ENCODE measurements at places on chromosomes 5 and 9.
A peak's percentile ranks its signal among the peaks of the same experiment; 100 is the strongest.

- peak; percentile 30 for DNase-seq
Measured at GRCh38 chr5:173968154-173968797, 20.7 kb upstream of the C5orf47 start.

DNA sequence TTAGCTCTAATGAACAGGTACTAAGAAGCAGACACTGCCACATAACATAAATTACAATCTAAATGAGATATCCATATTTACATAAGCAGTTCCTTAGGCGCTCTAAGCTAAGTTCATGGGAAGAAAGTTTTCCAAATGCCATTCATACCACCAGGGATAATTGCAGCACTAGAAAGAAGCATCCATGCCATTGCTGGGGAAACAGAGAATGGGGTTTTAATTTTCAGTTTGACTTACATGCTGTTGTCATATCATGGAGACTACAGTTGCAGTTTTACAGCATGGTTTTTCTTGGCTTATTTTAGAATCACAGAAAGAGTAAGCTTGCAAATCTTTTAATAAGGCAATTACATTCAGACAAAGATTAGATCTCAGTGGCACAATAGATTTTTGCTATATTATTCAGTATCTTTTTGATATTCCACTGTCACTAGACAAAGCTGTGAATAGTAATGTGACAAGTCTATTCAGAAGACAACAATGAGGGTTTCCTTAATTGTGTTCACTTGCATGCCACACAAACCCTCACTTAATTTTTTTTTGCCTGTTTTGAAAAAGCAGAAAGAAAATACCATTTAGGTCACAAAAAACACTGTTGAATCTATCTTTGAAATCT, 108.4 kb upstream of the ELAVL2 start:
- DNase-seq, result no peak

- no peak for DNase-seq
Measured at GRCh38 chr5:58800356-58800755, 217.5 kb downstream of the RAB3C start.

GRCh38 chr9:11128156-11128555, 515.4 kb upstream of the PTPRD start:
- no peak for DNase-seq

GRCh38 chr5:134223406-134224248, 2.2 kb downstream of the PPP2CA start:
- DNase-seq, result no peak

DNA sequence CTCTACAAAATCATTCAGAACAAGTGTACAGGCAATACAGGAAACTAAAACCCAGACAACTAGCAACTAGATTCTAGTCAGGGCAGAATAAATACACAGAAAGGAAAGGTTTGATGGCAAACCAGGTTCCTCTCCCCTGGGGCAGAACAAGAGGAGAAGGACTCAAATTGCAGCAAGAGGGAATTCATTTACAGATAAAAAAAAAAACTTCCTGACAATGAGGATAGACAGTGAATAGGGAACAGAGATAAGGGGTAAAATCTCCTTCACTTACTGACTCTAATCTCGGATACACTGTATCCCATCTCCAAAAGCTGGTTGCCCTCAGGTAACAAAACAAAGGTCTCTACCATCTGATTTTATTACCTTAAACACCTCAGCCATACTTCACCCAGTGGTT, 244.0 kb downstream of the SEC61B start:
- DNase-seq, result no peak

- DNase-seq, result no peak
Measured at GRCh38 chr9:78788101-78788500, 491.2 kb downstream of the PSAT1 start.

GRCh38 chr9:93126825-93127368, 7.2 kb downstream of the NINJ1 start:
- DNase-seq, result peak; percentile 75

- no peak for DNase-seq
Measured at GRCh38 chr5:146111409-146111808, 6.0 kb upstream of the PLAC8L1 start.

DNA sequence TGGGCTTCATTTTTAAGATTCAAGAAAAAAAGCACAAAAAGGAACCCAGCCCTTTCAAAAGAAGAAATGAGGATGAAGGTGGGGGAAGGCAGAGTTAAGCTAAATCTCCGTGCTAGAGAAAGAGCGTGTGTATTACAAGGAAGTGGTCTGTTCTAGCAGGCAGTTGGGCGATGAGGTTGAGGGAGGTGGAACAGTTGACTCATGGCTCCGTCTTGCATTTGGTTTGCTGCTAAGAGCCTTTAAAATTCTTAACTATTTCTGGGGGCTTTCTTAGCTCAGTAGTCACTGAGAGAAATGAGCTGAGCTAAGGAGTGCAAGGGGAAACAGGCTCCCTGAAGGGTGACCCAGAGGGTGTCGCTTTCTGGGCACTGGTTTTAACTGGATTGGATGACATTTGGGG, 117.4 kb downstream of the GCNT1 start:
- DNase-seq, result peak; percentile 53

- DNase-seq, result no peak
Measured at GRCh38 chr9:3960661-3961144, 339.2 kb downstream of the GLIS3 start.

- DNase-seq, result no peak
Measured at GRCh38 chr5:10400411-10400810, 41.3 kb upstream of the ROPN1L start.

DNA sequence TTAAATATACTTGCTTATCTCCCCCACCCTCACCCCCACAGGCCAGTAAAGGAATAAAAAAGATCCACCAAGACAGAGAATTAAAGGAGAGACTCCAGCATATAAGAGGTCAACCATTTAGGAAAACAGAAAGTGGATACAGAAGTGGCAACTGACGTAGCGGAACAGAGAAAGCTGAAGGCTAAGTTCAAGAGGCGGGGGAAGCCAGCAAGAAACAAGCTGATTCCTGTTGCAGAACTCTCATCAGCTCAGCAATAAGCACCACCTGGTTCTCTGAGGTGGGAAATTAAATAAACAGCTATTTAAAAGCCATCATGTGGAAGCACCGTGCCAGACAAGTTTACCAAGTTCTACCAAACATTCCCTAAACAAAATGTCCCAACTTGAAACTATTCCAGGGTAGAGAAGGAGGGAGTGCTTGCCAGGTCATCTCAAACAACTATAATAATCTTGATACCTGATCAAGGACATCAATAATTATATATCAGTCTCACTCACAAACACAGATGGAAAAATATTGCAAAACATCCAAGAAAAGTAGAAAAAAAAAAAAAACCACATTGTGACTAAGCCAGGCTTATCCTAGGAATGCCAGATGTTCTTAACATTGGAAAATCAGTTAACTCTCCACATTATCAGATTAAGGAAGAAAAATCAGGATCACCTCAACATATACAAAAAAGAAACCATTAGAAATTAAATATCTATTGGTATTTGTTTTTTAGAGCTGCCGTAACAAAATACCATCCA, 7.3 kb upstream of the ARL15 start:
- DNase-seq, result no peak

DNA sequence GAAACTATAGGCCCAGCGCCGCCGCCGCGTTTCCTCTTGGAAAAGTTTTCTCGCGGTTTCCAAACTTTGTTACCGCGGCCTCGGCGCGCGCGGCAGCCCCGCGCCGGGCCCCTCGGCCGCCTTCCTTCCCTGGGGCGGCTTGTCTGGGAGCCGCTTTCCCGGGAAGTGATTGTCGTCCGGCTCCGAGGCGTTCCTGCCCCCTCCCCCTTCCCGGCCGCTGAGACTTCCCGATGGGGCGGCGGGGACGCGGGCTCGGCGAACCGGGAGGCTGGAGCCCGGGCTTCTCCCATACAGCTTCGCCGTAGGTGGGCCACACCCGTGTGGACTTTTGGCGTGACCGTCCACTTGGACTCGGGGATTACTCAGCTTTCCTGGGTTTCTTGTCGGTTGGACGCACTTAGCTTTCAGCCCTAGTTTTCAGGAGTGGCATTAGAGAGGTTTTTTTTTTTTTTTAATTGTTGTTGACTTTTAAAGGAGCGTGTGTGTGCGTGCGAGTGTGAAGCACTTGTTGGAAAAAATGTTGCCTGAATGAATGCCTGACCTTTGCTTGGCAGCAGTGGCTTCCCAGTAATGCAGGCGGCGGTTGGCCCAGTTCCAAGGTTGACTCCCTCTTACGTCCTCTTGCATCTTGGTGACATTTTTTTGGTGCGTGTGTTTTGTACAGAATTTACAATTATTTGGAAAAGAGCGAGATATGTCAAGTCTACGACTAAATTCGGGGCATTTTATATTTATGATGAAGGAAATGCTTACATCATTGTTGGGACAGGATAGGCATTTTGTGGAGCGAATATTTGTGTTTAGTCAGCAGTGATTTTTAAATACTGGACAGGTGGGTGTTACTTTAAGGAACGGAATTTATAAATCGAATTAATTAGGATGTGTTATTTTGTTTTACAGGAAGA, 821 bp downstream of the CTNNA1 start:
- peak; percentile 72 for DNase-seq

GRCh38 chr5:95620870-95621838, 1.3 kb downstream of the GPR150 start:
- peak; percentile 73 for DNase-seq

- no peak for DNase-seq
Measured at GRCh38 chr9:85428230-85428629, 313.5 kb downstream of the AGTPBP1 start.

DNA sequence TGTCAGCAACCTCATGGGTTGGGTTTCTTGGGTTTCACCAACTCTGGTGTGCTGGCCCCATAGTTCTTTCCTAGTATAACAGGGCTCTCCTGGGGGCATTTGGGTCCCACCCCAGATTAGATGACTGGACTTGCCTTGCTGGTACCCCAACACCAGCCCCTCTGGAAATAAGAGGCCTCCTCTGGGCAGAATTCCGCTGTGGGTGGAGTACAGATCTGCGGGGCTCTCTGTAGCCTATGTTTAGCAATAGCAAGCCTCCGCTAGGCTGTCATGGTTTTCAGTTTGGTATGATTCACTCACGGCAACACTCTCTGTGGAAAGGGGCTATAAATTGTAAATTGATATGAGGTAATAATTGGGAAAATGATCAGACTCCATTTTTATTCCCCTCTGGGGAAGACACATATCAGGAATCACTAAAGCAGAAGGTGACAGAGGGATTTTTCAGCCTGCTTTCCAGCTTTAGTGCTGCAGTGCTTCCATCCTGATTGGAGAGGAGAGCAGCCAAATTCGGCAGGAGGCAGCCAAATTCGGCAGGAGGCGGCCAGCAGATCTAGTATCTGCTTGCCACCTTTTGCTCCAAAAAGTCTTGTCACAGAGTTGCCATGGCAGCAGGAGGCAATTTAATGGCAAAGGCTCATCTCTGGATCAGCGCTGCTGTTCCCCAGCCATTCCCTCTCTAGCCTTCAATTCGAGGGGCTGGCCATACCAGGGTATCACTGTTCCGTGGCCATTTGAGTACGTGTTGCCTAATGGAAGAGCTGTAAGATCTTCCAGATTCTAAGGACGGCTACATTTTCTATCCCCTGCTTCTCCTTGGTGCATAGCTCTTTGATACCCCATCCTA, 84.6 kb downstream of the SLC44A1 start:
- DNase-seq, result no peak

DNA sequence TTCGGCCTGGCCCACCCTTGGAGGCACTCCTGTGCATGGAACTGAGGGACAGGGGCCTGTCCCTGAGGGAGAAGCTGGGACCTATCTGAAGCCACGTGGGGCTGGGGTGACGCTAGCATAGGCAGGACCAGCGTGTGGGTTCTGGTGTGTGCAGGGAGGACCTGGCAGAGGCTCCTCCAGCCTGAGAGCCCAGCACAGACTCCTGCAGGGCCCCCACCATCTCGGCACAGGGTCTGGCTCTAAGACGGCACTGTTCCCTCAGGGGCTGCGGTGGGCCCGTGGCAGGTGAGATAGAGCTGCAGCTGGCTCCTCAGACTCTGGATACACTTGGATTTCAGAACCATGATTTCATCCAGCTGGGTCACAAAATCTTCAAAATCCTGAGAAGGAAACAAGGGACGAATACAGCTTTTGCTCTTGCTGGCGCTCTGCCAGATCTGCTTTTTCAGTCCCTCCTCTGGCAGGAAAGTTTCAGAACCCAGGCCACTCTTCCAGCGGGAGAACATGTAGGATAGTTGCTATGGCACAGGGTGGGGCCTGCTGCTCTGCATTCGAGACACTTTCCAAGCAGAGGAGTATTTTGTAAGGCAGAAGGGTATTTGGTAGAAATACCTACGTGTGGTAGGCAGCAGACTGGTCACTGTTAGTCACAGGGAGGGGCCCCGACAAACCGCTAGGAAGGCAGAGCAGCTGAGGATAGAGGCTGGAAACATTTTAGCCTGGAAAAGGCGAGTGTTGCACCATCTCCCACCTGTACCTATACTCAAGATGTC, 74.7 kb downstream of the KIF24 start:
- no peak for DNase-seq

- no peak for DNase-seq
Measured at GRCh38 chr5:109563739-109564138, 126.0 kb upstream of the MAN2A1 start.

DNA sequence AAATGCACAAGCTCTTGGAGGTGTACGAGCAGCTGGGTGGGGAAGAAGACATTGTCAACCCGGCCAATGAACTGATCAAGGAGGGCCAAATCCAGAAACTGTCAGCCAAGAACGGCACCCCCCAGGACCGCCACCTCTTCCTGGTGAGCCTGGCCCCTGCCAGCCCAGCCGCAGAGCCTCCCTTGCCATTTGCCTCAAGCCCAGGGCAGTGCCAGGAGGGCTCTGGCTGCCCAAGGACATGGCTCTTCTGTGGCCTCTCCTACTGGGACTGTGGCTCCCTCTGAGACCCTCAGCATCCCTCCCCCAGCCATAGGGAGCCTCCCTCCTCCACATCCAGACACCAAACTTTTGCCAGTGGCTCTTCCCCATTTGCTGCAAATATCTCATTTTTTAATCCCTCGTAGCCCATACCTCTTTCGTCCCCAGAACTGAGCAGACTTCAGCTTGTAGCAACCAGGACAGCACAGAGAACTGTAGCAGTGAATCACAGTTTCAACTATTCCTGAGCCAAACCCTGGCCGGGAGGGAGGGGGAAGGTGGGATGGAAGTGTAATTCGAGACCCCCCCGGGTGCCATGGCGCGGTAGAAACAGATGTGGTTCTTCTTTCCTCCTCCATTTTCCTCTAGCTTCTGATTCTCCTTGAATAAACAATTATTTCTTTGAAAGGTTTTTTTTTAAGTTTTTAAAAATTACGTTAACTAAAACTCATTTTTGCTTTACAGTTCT, 44.5 kb upstream of the SUSD3 start:
- peak; percentile 33 for DNase-seq

DNA sequence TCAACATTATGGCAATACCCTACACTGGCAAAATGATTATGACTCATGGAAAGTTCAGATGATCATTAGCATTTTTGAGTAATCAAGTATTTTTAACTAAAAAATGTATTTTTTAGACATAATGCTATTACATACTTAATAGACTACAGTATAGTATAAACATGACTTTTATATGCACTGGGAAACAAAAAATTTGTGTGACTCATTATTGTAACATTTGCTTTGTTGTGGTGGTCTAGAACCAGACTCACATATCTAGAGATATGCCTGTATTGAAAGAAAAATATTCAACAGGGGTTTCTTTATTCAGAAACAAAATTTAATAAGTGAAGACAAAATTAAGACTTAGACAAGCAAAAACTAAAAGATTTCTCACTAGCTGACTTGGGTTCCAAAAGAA, 385.3 kb upstream of the RIOK2 start:
- no peak for DNase-seq

GRCh38 chr5:123364441-123365155, 58.6 kb downstream of the CEP120 start:
- no peak for DNase-seq

- no peak for DNase-seq
Measured at GRCh38 chr5:50564558-50564957, 101.9 kb upstream of the PARP8 start.

GRCh38 chr9:121359351-121360294, 10.4 kb downstream of the STOM start:
- no peak for DNase-seq
